ENCODE measurements at places on chromosomes 2 and 18. TPM values are rescaled to one million over a fixed set of nuclear protein-coding genes. Genes with fewer than 3 reads are reported as not detected.
A peak's percentile ranks its signal among the peaks of the same experiment; 100 is the strongest.

DNA sequence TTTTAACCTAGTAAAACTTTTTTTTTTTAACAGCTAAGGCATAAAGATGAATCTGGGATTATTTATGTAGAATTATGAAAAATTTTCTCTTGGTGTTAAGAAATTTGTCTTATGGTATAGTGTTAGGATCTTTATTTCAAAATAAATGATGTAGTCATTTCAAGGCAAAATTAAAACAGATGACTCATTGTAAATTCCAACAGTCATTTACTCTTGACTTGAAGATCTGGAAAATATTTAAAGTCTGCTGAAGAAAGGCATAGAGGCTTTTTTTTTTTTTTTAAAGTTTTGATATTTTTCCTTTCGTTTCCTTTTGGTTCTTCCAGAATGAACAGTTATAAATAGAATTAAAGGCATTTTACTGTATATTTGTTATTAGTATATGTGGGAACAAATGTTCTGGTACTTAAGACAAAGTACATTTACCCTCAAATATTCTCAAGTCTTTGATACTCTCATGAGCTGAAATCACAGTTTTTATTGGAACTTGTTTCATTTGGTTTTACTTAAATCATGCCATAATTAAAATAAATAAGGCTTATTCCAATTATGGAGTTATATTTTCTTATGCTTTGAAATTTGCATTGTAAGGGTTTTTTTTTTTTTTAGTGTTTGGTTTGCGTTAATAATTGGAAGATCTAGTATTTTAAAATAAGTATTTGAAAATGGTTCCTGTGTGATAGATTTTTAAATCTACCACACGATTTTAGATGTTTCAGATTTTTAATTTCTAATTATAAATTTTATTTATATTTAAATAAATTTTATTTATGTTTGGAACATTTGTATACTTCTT is 29.9 kb downstream of the GLS start:
- no peak for DNase-seq

DNA sequence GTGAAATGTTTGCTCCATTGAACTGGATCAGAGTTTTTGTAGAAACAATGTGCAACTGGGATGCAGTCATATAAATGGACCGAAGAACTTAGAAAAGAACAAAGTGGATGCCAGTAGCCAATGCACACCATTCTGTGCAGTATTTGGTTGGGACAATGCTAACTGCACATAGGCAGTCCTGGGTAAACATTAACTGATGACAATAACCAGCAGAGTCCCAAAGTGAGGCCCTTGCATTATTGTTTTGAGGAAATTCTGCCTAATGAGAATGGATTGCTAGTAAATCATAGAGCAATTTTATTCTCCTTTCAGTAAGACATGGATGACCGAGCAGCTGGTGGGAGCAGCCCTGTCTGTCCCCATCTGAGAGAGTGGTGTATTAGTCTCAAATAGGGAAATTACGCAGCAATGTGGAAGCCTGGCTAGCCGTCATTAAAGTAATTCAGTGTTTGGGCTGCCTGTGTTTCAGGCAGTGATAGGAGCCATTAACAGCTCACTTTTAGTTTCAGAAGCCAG is 94.9 kb downstream of the KCTD1 start:
- no peak for DNase-seq

GRCh38 chr2:196233805-196234475 is 62.6 kb upstream of the STK17B start:
- DNase-seq = no peak

- DNase-seq = no peak
Measured at GRCh38 chr2:11082880-11083279, 72.4 kb upstream of the SLC66A3 start.

- DNase-seq = peak; percentile 77
Measured at GRCh38 chr2:237744613-237745249, 53.8 kb upstream of the RBM44 start.

DNA sequence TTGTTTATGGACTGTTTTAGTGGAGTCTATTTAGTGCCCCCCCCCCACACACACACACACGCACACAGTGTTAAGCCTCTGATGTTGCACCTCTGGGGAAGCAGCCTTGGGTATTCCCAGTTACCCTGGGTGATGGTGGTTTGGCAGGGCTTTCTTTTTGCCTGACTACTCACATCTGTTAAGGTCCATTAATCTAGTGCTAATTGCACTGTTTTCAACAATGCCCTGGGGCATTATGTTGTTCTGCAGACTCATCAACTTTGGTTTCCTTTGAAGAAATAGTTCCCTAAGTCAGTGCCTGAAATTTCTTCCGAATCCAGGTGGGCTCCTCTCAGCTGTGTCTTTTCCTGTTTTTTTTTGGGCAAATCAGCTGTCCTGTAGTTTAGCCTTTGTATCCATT is 34.7 kb downstream of the SPOPL start:
- DNase-seq = no peak

DNA sequence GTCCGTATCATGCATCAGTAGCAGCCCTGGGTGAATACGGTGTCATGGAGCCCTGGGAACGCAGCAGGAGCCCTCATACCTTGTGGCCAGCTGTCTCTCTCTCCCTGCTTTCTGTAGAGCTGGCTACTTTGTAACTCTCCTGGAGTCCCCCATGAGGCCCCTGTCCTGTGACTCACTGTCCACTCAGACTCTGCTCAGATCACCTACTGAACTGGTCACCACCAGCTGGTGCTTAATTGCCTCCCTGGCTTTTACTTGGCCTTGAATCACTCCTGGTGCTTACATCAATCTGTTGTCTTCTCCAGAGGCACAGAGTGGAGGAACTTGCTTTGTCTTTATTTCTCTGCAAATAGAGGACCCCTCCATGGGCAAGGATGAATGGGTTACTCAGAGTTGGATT is 172.7 kb downstream of the HRH4 start:
- DNase-seq = no peak

- DNase-seq = no peak
Measured at GRCh38 chr18:23114911-23115310, 20.4 kb upstream of the CABLES1 start.

DNA sequence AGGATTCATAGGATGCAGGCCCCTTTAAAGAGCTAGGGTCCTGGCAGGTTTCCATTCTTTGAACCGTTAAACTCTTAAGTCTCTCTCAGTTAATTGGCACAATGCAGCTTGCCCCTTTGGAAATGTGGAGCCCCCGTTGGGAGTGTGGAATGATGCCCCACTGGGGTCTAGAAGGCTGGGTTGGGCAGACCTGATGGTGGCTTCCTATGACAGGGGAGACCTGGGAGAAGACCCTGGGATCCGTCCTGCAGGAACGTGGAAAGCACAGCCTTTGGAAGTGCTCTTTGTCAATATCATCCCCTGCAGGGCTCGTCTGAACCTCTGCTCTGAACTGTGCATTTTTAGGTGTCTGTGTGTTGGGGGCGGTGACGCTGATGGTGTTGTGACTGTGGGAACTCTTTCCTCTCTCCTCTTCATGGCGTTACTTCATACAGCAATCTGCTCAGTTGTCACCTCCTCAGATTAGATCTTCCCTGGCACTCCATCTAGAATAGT is 190.6 kb downstream of the MYCN start:
- no peak for DNase-seq

GRCh38 chr2:223523551-223524001 is 78.6 kb downstream of the SCG2 start:
- DNase-seq = no peak

- no peak for DNase-seq
Measured at GRCh38 chr2:84938194-84938879, 32.6 kb upstream of the KCMF1 start.

GRCh38 chr2:52821631-52822030 is 946.0 kb upstream of the CHAC2 start:
- DNase-seq = no peak

- no peak for DNase-seq
Measured at GRCh38 chr2:33015421-33016142, 68.8 kb downstream of the LTBP1 start.

DNA sequence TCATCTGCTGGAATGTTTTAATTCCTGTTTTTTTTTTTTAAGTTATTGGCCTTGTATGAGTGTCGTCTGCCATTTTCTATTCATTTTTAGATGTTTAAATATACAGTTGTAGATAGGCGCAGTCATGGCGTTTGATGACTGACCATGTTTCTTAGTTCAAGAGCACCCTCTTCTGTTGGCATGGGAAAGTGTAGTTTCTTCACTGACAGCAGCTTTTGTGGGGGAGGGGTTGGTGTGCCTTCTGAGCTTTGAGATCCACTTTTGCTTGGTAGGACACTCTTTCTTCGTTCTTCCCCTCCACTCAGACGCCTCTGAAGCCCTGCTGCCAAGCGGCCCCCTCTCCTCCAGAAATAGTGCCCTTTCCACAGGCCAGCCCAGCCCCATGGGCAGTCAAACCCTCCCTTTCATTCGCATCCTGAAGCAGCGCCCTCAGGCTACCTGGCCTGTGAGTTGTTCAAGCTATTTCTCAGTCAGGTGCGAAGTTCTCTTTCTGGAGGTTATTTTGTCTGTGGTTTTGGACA is 492.0 kb downstream of the TNS1 start:
- DNase-seq = peak; percentile 18

- no peak for DNase-seq
Measured at GRCh38 chr2:43576981-43577892, 18.6 kb downstream of the THADA start.

DNA sequence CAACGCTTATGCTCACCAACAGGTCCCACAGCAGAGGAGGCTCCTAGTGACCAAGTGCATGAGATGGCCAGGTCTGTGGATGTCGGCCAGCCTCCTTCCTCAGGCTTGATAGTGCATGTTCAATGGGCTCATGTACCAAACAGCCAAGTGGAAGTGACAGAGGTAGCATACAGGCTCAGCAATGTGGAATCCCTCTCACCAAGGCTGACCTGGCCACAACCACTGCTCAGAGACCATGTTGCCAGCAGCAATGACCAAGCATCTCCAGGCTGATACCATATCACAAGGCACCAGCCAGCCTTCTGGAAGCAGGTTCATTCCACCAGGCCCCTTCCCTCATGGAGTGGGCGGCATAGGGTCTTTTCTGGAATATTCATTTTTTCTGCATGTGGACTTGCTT is 61.5 kb downstream of the REEP1 start:
- DNase-seq = no peak

DNA sequence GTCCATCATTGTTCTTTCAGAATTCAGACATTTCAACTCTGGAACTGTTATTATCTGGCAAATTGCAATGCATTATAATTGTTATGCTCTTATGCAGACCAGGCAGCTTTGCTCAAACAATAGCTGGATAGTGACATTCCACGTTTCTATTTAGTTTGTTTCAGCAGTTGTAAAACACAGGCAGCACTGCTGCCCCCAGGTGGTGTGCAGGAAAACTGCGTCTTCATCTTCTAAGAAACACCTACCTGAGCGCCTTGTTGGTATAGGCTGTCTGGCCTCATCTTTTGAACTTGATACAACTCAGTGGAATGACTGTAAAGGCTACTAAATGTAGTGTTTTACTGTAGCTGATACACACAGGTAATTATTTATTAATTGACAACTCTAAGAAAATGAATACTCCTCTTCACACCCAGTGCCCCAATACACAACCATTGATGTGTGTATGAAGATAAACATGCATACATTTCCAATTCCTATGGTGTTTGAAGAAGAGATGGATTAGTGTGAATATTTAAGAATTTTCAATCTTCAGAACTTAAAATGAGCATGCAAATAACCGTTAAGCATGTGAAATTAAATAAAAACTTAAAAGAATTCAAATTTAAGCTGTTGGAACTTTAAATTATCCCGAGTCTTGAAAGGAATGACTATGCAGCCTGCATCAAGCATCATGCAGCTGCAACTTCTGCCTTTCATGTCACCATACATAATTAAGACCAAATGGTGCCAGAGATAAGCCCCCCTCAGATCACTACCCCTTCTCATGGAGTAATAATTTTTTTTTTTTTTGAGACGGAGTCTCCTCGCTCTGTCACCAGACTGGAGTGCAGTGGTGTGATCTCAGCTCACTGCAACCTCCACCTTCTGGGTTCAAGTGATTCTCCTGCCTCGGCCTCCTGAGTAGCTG is 85.6 kb downstream of the CD8B2 start:
- DNase-seq = no peak

DNA sequence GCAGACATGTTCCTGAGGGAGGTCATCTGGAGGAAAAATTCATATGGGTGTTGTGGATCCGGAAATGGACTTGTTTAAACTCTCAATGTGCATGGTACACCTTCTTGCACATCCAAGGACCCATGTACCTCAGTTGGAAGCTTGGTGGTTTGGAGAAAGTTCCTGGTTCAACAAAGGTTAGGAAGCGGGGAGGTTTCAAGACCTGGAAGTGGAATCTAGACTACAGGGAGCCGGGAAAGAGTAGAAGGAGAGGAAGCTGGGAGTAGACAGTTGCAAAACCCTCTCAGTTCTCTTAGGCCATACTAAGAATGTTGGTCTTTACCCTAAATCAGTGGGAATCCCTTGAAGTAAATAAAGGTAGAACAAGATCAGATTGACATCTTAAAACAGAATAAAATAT is 209.8 kb upstream of the SPOPL start:
- no peak for DNase-seq

- DNase-seq = no peak
Measured at GRCh38 chr2:219676586-219676985, 49.2 kb downstream of the SLC4A3 start.

DNA sequence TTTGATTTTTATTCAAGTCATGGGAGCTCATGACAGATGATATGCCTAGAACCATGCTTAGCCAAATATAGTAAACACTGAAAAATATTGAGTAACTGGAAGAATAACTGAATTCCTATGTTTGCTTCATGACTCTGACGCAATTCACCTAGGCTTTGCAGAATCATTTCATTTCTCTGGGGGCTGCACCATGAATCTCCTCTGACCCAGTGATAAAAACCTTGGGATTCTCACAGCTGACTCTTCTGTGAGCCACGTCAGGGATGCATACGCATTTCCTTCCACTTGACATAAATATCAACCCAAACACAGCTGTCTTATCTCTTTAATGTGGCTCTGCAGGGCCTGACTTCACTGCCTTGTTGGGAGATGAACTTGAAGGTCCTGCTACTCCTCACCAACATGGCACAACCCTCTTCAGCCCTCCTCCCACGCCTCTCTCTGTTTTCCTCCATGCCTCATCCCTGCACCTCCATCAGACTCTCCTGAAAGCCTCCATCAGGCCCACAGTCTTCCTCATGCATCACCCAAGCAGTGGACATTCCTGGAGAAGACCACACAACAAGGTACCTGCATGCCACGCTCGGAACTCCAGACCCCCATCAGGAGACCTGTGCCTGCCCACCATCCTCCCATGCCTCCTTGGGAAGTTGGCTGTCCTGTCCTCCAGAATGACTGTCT is 29.8 kb downstream of the COL6A3 start:
- DNase-seq = no peak

HTRA2 gene
- 26.6 TPM for total RNA-seq

LINC00305 gene
- total RNA-seq = not detected

HOXD10 gene
- not detected for total RNA-seq

PARD3B gene
- total RNA-seq = 9.1 TPM

RNF125 gene
- total RNA-seq = 3.5 TPM

CSRNP3 gene
- total RNA-seq = 4.0 TPM

ANKRD53 gene
- total RNA-seq = 0.33 TPM

MYL1 gene
- 0.36 TPM for total RNA-seq

PAX8 gene
- total RNA-seq = 0.44 TPM

TMEM182 gene
- 174 TPM for total RNA-seq

GNLY gene
- 1.5 TPM for total RNA-seq

CCDC85A gene
- 4.4 TPM for total RNA-seq
